Vagina (tissue), 2 donors: ENCODE measurements at places on chromosomes 1 and 21. TPM values are rescaled to one million over a fixed set of nuclear protein-coding genes. Genes with fewer than 3 reads are reported as not detected.

The CFHR4 gene
- not detected for total RNA-seq

The CDA gene
- total RNA-seq: 16.0 TPM

The CDK18 gene
- total RNA-seq: 27.0 TPM

The FAM229A gene
- 10.1 TPM for total RNA-seq
